ENCODE measurements at places on chromosomes 4 and X.

DNA sequence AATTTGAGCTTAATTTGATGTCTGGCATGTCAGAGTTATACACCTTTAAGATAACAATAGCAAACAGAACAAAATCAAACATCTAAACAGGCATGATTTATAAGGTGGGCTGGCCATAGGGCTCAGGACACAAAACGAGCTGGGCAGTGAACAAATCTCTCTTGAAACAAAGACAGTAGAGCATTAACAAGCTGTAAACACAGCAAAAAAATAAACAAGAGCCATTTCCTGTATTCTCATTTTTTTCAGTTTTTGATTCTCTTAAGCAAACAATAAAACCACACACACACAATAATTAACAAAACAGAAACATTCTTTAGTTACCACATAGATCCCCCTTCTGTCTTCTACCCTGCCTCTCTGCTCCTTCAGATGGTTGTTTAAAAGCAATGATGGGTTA lies 68.3 kb upstream of the TMEM150C start:
- DNase-seq = no peak

DNA sequence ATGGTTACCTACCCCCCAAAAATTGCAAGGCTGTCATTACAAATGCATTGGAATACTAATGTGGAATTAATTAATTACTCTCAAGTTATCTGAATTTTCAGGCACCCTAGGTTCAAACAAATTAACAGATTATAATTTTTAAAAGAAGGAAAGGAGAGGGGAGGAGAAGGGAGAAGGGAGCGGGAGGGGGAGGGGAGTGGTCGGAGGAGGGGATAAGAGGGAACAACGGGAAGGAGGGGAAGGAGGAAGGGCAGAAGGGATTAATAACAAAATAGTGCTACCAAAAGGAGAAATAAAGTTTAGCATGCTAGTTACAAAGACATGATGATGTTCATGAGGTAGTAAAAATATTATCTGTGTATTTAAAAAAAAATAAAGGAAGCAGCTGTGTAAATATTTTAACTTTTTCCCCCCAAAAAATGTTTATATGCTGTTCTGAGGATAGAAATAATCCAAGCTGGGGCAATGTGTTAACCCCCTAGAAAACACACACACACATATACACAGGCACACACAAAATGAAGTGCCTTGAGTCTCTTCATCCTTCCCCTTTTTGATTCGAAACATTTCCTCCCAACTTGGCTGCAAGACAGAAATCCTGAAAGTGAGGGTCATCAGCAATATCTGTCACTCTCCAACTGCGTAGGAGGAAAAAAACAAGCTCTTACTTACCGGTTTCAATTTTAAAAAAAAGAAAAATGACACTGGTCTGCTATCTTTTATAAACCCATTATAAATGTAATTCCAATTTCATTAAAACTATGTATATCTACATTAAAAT lies 58.8 kb downstream of the PPP3CA start:
- DNase-seq = no peak

- no peak for DNase-seq
Observed at GRCh38 chr4:140363558-140363957, 9.9 kb upstream of the SCOC start.

GRCh38 chrX:138945219-138945618 lies 233.7 kb upstream of the FGF13 start:
- no peak for DNase-seq

GRCh38 chr4:16812041-16812440 lies 86.4 kb downstream of the LDB2 start:
- no peak for DNase-seq

GRCh38 chr4:187687697-187688096 lies 307.9 kb upstream of the ZFP42 start:
- no peak for DNase-seq

DNA sequence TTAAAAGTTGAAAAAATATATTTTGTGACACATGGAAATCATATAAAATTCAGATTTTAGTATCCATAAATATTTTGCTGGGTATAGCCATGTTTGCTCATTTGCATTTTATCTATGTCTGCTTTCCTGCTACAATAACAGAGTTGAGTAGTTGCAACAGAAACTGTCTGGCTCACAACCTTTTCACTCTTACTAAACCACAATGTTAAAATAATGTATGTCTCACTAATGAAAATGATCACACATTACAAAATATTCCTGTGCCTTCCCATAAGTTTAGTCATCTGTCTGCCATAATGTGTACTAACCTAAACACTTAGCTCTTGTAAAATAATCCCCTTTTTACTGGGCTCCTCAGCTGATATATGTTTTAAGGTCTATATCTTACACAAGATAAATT lies 174.0 kb upstream of the PRPS2 start:
- DNase-seq = no peak

- no peak for DNase-seq
Observed at GRCh38 chr4:125985856-125986255, 671.1 kb downstream of the FAT4 start.

GRCh38 chr4:5126857-5127256 lies 75.6 kb downstream of the STK32B start:
- no peak for DNase-seq

- DNase-seq = no peak
Observed at GRCh38 chrX:149682956-149683947, 28.6 kb upstream of the MAGEA11 start.

GRCh38 chr4:113316879-113317278 lies 267.4 kb downstream of the ANK2 start:
- DNase-seq = peak; percentile 47

- DNase-seq = no peak
Observed at GRCh38 chrX:39133971-39134370, 332.7 kb downstream of the MID1IP1 start.

GRCh38 chrX:134600714-134601113 lies 57.6 kb downstream of the PLAC1 start:
- DNase-seq = no peak

- peak; percentile 0 for DNase-seq
Observed at GRCh38 chrX:150649096-150649870, 43.9 kb upstream of the MTMR1 start.
